ENCODE measurements at places on chromosomes 11 and 22.

DNA sequence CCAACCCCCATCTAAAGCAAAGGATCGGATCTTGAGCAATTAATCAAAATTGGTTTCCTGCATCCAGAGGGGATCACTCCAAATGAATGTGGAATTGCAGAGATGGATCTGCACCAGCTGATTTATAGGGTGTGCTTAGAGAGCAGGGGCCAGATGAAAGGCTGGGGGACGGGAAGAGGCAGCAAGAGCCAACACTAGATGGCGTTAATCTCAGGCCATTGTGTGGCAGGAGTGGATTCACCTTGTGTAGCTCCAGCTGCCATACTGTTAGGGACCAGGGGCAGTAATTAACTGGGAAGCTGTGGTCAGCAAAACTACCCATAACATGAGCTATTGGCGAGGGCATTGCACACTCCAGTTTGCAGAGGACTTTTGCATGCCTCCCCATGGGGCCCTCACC lies 35.6 kb downstream of the SERPINH1 start:
- DNase-seq, result no peak

- DNase-seq, result no peak
These were observed 342.6 kb downstream of the SOX6 start for GRCh38 chr11:16013649-16014275.

DNA sequence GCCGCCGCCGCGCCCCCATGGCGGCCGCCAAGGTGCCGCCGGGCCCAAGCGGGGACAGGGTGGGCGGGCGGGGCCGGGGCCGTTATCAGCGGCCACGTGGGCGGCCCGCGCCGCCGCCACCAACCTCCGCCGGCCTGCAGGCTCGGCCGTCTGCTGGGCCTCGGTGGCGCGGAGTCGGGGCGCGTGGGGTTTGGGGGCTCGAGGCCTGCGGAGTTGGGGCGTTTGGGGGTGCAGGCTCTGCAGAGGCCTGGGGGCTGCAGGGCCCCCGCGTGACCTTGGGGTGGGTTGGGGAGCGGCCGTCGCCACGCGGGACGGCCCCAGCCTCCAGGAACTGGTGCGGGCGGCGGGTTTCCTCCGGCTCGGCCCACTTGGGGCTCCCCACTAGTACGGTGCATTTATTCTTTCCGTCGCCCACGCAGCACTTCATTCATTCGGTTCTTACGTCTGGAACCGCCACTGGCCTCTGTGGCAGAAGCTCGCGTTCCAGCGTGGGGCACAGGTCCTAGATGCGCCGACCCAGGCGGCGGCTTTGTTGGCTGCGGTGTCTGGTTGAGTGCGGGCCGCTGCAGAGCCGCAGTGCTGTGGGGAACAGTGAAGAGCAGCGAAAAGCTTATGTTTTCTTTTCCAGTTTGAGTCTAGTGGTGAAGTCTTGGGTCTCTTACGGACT lies 740 bp upstream of the TRMT2A start:
- no peak for DNase-seq

DNA sequence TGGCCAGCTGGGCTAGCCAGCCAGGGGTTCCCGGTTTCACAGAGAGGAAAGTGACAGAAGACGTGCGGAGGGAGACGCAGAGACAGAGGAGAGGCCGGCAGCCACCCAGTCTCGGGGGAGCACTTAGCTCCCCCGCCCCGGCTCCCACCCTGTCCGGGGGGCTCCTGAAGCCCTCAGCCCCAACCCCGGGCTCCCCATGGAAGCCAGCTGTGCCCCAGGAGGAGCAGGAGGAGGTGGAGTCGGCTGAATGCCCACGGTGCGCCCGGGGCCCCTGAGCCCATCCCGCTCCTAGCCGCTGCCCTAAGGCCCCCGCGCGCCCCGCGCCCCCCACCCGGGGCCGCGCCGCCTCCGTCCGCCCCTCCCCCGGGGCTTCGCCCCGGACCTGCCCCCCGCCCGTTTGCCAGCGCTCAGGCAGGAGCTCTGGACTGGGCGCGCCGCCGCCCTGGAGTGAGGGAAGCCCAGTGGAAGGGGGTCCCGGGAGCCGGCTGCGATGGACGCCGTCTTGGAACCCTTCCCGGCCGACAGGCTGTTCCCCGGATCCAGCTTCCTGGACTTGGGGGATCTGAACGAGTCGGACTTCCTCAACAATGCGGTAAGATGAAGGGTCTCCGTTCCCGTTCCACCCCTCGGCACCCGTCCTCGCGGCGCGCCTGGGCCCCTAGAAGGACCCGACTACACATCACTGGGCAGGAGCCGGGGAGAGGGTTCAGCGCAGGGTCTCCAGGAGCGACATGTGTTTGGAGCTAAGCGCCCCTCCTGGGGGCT lies at the start of gene CREB3L1:
TSS of gene CREB3L1 (plus strand) at position 41 of the 765 bp plus-strand sequence. CDS start at position 491, 450 bp downstream.
- no peak for DNase-seq

DNA sequence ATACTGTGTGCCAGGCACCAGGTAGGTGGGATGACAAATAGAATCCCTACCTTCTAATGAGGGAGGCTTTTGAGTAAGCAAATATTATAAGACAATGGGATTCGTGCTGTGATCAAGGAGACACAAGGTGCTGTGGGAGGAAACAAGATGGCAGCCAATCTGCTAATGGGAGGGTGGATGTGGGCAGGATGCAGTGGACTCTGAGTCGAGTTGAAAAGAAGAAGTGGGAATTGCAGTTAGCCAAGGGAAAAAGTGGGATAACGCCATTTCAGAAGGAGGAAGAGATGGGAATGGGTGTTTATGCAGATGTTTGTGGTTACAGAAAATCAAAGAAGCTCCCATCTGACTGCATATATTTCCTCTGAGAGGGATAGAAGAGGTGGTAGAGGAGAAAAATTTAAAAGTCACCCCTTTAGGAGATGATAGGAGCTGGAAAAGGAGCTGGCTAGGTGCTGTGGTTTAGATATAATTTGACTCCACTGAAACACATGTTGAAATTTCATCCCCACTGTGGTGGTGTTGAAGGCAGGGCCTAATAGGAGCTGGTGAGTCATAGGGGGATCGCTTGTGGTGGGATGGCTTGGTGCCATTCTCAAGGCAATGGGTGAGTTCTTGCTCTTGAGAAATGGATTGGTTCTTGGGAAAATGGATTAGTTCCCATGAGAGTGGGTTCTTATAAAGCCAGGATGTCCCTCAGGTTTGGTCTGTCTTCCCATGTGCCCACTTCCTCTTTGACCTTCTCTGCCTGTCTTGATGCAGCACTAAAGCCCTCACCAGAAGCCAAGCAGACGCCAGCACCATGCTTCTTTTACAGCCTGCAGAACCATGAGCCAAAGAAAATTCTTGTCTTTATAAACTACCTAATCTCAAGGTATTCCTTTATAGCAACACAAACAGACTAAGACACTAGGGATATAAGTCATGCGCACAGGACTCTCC lies 30.0 kb upstream of the POU2AF1 start:
- DNase-seq, result peak; percentile 91

- DNase-seq, result no peak
These were observed 48.9 kb upstream of the GRAMD1B start for GRCh38 chr11:123381149-123381548.

DNA sequence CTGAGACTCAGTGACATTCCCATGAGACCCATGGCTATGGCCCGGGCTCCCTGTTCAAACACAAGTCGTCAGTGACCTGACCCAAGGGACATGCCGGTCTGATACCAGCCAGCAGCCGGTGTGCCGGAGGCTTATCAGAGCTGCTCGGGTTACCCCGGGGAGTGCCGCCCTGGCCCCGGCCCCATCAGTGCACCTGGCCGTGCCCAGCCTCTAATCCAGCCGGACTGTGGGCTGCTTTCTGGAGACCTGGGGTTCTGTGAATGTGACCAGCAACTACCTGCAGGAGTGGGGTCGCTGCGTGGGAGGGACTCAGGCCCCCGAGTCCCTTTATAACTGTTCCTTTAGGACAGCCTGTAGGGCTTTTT lies 52.7 kb downstream of the LINC01488 start:
- no peak for DNase-seq

- no peak for DNase-seq
These were observed 1.9 kb downstream of the LRP4 start for GRCh38 chr11:46916286-46917108.

- DNase-seq, result no peak
These were observed 21.1 kb downstream of the MS4A6E start for GRCh38 chr11:60348116-60348515.

Measured in GM12878 (cell line).